ENCODE measurements at places on chromosomes 2 and 18.
A peak's percentile ranks its signal among the peaks of the same experiment; 100 is the strongest.

DNA sequence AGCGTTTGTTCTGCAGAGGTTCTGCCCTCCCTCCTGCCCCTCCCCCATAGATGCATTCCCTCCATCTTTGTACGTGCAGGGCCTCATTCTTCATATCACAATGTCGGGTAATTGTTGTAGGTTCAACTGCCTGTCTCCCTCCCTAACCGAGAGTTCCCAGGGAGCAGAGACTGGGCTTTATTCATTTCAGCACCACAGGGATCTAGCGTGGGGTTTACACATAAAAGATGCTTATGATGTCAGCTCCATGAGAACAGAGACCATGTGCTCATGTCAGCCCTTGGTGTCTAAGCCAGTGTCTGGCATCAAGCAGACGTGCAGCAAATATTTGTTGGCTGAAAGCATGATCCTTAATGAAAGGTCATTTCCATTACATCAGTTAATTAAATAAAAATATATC, 298.9 kb upstream of the TRIB2 start:
- DNase-seq, result no peak

GRCh38 chr2:13018490-13018889, 301.8 kb downstream of the TRIB2 start:
- no peak for DNase-seq

GRCh38 chr18:75240433-75240832, 29.8 kb downstream of the TSHZ1 start:
- DNase-seq, result no peak

DNA sequence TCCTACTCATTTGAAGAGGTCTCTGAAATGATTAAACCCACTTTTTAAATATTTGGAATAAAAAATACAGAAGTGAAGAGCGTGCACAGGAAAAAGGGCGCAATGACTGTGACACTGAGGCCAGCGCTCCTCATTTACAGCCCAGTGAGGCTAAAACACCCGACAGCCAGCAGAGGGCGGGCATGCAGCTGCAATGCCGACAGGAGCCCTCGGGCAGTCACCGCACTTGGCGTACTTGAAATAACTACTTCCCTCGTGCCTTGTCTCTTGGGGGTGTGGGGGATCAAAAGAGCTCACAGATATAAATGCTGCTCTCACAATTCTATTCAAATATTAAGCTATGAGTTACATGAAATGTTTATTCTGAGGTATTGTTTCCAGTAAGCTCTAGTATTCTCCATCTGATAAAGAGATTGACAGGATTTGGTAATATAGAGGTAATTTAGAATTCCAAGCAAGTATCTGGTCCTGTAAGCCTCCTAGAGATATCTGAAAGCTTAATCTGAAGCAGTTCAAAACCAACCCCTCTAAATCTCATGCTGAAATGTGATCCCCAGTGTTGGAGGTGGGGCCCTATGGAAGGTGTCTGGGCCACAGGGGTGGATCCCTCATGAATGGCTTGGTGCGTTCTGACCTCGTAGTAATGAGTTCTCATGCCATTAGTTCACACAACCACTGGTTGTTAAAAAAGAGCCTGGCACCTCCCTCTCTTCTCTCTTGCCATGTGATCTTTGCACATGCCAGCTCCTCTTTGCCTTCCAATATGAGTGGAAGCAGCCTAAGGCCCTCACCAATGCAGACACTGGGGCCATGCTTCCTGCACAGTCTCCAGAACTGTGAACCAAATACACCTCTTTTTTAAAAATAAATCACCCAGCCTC, 93.6 kb downstream of the ZAP70 start:
- DNase-seq, result peak; percentile 62

GRCh38 chr2:132422736-132423135, 6.1 kb downstream of the GPR39 start:
- no peak for DNase-seq

GRCh38 chr2:190961918-190962487, 52.0 kb downstream of the STAT1 start:
- DNase-seq, result no peak

DNA sequence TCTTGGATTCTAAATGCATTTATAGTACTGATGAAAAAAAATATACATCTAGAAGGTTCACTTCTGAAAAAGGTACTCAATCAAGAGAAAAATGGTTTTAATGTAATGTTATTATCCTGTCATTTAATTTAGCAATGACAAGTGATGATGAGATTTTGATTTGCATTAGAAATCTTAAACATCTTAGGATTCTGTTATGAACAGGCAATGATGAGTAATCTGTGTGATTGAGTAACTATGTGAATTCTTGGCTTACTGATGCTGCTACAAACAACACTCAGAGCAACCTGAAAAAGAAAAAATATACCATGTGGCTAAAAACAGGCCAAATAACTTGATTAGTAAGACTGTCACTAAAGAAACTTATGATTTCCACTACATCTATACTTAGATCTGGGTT, 30.1 kb downstream of the RBKS start:
- DNase-seq, result no peak

- DNase-seq, result no peak
These were observed 49.1 kb downstream of the CDKL4 start for GRCh38 chr2:39194686-39195085.

DNA sequence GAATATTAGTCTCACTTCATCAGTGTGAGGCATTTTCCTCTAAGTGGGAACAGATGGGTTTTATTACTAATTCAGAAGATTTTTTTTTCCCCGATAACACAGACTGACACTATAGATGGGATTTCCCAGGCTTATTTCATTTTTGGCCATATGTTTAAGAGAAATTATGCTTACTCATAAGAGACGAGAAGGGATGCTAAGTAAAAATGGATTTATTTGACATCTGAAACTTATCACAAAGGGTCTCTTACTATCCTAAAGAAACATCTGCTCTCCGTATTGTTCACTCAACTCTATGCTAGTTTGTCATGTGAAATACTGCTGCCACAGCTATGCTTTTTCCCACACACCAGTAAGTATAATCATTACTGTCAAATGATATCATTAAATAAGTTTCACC, 1476.3 kb downstream of the LRP1B start:
- DNase-seq, result no peak

DNA sequence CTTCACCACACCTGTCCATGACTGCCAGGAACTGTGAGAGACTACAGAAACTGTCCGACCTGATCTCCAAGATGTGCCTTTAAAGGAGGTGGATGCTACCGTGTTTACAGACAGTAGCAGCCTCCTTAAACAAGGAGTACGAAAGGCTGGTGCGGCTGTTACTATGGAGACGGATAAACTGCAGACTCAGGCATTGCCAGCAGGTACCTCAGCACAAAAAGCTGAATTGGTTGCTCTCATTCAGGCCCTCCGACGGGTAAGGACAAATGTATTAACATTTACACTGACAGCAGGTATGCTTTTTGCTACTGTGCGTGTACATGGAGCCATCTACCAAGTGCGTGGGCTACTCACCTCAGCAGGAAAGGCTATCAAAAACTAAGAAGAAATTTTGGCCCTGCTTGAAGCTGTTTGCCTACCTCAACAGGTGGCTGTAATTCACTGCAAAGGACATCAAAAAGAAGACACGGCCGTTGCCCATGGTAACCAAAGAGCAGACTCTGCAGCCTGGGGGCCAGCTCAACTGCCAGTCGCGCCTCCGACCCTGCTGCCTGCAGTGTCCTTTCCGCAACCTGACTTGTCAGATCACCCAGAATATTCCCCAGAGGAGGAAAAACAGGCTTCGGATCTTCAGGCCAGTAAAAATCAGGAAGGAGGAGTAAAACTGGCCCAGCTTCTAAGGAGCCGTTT, 30.9 kb downstream of the SKA1 start:
- no peak for DNase-seq

DNA sequence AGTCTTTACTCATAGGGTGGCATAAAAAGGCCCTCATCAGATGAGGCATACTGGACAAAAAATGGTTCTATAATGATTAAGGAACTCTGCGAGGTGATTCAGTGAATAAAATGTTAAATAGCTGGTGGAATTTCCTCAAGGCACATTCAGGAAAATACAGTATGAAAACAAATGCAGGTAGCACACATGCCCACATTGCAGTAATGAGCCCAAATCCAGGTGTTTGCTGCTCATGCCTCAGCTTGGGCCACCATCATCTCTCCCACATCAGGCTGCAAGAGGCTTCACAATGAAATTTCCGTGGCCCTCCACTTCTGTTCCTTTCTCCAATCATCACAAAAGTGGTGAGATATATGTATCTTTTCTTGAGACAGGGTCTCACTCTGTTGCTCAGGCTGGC, 298.3 kb downstream of the NBAS start:
- no peak for DNase-seq

DNA sequence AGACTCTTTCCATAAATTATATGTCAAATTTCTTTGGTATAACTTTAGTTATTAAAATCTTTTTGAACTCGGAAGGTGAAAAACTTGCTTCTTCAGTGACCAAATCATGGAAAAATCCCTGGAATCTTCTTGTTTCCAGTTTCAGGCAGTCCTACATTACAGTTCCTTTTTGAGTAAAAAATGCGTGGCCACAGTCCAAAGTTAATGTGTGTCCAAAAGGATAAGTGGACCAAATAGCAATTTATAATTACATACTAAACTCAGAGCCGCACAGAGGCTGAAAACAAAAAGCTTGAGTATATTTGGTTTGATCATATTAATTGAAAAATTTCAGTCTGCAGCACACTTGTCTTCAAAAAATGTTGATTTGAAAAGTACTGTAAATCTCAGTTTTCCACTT, 28.4 kb upstream of the DYNC2LI1 start:
- DNase-seq, result no peak

DNA sequence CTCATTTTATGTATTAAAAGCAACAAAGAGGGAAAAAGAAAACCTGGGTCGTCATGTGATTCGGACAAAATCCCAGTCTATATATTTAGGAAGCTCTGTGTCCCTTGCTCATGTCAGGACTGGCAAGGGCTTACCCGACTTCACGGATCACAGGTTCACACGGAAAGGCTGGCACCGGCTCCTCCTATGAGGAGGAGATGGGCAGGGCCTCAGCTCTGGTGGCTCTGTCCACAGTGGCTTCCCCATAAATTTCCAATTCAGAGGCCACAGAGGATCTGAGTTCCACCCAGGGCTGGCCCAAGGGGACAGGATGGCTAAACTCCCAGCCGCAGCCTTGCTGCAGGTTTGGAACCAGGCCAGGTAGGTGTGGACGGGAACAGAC, 186.8 kb downstream of the BCL2 start:
- DNase-seq, result no peak

- DNase-seq, result no peak
These were observed 44.4 kb downstream of the SPATS2L start for GRCh38 chr2:200350850-200351285.

DNA sequence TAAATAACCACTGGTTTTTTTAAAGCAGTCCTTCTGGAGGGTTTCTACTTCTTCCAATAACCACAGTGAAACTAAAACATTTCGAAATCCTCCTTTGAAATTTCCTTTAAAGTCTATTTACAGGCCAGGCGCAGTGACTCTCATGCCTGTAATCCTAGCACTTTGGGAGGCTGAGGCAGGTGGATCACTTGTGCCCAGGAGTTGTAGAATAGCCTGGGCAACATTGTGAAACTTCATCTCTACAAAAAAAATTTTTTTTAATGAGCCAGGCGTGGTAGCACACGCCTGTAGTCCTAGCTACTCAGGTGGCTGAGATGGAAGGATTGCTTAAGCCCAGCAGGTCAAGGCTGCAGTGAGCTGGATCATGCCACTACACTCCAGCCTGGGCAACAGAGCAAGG, 15.2 kb downstream of the KIDINS220 start:
- DNase-seq, result no peak

- DNase-seq, result peak; percentile 77
These were observed 64.7 kb downstream of the STK25 start for GRCh38 chr2:241443486-241444223.

- no peak for DNase-seq
These were observed 10.9 kb downstream of the EPAS1 start for GRCh38 chr2:46308081-46308480.

- no peak for DNase-seq
These were observed 117.9 kb downstream of the CDC42EP3 start for GRCh38 chr2:37553411-37554154.

DNA sequence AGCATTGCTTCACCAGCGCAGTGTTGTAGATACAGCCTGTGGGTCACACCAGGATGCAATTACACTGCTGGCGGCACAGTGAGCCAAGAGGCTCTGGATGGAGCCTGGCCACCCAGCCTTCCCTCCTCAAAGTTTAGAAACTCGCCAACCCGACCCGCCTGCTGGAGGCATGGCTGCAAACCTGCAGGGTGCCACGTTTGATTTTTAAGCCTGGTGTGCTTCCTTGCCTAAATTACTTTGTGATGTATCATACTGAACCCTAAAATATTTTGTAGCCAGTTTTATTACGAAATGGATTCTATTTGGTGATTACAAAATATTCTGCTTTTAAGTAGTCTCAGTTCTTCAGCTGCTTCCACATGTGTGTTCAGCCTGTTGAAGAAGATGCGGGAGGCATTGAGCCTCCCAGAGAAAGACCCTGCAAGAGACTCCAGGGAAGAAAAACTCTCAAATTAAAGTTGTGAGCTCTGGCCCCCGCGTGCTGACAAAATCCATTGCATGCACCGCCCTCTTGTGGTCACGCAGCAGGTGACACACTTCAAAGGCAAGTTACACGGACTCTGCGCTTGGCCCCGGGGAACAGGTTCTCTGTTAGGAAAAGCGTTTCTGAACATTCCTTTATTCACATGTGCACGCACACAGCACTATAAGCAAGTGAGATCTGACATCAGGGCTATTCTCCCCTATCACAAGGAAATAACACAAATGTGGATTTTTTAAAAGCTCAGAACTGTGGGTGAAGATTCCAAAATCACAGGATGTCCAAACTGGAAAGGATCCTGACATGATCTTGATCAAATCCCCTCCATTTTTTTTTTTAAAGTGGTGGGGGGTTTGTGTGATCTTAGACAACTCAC, 63.0 kb upstream of the TWIST2 start:
- DNase-seq, result peak; percentile 13

DNA sequence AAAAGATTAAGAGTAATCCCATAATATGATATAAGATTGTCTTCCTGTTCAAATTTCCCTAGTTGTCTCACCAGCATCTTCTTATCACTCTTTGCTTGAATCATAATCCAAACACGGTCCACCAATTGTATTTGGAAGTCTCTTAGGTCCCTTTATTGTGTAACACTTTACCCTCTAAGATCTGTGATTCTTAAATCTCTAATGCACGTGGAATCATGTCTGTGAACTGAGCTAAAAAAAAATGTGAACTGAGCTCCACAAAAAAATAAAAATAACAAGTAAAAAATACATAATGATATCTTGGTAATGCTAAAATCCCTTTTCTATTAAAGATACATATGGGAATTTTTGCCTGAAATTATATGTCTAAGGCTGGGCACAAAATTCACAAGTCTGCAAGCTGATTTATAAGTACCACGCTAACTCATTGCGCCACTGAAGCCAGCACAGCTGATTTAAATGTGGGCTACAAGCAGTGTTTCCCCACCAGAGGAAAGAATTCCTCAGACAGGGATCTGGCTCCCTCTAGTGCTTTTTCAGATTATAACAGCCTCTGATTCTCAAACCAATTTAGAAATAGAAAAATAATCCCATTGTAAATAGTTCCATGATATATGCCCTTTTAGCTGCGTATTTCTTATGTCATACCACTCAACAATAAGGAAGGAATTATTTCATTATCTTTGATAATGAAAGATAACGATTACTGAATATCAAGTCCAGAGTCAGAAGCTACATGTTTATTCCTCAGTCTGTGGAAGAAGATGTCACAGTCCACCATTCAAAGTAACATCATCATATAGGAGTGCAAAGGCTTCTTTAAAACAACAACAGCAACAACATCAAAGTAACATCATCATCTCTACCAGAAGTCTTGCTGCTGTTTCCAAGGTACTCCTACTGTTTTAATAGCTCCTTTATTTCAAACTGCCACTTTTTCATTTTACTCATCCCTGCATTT, 22.9 kb downstream of the RBM43 start:
- no peak for DNase-seq

- DNase-seq, result no peak
These were observed 169.4 kb downstream of the NEDD4L start for GRCh38 chr18:58213440-58213839.

- DNase-seq, result no peak
These were observed 546.3 kb upstream of the ZEB2 start for GRCh38 chr2:145066151-145066661.
